Lower lobe of right lung (tissue), 2 donors: ENCODE measurements at places on chromosomes 3 and 15. TPM values are rescaled to one million over a fixed set of nuclear protein-coding genes. Genes with fewer than 3 reads are reported as not detected.

IGDCC3 gene
- not detected for total RNA-seq

POLQ gene
- 0.56 TPM for total RNA-seq

IRAK2 gene
- 3.9 TPM for total RNA-seq

GALNT15 gene
- total RNA-seq = 9.8 TPM

RASL12 gene
- total RNA-seq = 21.5 TPM

FGD5 gene
- total RNA-seq = 85.0 TPM

PPP1R14D gene
- 0.53 TPM for total RNA-seq

FOXL2NB gene
- total RNA-seq = not detected

OR4F15 gene
- not detected for total RNA-seq

UNC13C gene
- total RNA-seq = 0.12 TPM

MEX3B gene
- 1.8 TPM for total RNA-seq
